ENCODE measurements at places on chromosomes 12 and 14.
A peak's percentile ranks its signal among the peaks of the same experiment; 100 is the strongest.

- no peak for DNase-seq
Measured at GRCh38 chr12:58131986-58132755, 190.8 kb downstream of the ATP23 start.

DNA sequence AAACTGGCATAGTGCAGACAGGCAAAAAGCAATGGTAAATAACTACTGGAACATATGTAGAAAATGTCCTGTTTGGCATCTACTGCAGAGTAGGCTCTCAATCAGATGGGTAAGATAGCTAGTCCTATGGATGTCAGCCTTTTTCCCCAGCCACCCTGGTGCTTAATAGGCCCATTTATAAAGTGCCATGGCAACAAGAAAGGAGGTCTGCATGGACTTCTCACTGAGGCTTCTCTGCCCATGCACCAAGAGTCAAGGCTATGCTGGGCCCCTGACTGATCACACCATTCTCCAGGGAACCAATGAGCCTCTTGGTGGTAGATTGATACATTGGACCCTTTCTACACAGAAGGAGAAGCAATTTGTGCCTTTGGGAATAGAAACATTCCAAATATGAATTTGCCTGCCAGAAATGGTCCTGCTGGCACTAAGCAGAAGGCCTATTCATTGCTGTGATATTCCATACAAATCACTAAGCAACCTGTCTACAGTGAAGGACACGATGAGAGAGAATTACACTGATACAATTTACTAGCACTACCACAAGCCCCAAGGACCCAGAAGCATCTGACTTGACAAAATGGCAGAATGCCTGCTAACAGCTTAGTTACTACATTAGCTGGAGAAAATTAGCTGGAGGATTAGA, 43.8 kb downstream of the RESF1 start:
- no peak for DNase-seq

- peak; percentile 43 for DNase-seq
Measured at GRCh38 chr12:97169889-97170567, 263.0 kb downstream of the NEDD1 start.

DNA sequence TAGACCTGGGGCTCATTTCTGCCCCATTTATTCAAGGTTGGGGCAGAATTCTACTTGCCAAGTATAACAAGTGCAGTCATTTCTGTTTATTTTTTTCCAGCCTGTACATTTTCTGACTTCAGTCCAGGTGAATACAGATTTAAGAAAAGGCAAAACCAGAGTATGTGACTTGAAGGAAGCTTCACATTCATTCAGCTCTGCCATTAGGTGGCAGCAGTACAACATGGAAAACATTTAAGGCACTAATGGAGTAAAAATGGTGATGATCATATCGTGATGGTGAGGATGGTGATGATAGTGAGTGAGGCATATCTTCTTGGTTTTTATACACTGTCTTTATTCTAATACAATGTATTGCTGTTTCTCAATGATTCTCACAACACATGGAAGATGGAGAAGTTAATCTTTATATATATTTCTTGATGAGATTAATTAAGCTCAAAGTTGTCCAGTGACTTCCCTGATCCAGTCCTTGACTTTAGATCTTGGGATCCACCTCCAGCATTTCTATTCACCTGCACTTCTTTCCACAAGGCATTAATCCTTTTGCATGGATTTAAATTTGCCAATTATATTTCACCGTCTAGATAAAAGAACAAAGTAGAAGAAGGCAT, 176.7 kb upstream of the SEL1L start:
- no peak for DNase-seq

GRCh38 chr12:120455302-120455701, 9.1 kb downstream of the GATC start:
- no peak for DNase-seq

- no peak for DNase-seq
Measured at GRCh38 chr14:29926228-29926627, 1.4 kb downstream of the PRKD1 start.

DNA sequence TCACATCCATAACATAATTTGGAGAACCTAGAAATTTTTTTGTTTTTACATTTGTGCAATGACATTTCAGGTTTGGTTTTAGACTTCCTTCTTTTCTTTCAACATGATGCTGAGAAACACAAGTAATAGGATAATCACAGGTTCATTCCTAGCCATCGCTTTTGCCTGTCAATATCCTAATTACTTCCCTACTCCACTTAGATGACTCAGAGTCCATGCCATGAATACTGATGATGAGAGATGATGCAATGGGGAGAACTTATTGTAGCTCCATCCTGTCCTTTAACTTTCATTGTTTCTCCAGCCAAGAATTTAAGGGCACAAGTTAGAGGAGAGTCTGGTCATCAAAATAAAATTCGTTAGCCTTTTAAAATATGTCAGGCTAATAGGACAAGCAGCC, 101.3 kb downstream of the PTPRO start:
- no peak for DNase-seq

DNA sequence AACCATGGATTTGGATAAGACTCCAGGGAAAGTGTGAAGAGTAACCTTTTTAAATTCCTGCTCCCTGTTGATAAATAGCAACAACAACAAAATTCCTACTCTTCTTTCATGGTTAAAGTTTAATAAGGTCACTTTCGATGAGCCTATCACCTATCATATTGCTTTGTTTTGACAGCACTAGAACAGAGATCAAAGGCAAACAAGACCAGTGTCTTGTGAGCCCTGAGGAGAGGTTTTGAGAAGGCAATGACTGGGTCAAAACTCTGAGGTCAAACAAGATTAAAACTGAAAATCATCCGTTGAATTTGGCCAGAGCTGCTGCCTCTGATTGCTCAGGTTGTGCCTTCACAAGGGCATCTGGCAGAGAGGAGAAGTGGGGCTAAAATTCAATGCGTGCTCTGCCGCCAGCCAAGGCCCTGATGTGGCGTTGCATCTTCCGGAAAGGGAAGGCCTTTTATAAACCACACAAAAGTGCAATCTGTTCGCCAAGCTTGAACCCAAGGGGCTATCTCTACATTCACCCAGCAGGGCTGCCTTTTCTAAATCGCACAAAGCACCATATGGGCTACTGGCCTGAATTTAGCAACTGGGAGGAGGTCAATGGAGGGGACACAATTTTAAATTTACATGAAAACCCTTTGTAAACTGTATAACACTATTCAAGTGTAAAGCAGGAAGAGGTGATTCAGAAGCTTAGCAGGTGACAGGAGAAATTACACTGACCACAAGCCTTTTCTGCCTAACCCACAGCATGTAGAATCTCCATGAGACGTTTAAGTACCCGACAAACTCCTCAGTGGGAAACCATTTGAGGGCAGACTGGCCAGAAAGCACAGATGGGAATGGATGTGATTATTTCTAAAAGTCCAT, 140.8 kb downstream of the DAD1 start:
- no peak for DNase-seq

DNA sequence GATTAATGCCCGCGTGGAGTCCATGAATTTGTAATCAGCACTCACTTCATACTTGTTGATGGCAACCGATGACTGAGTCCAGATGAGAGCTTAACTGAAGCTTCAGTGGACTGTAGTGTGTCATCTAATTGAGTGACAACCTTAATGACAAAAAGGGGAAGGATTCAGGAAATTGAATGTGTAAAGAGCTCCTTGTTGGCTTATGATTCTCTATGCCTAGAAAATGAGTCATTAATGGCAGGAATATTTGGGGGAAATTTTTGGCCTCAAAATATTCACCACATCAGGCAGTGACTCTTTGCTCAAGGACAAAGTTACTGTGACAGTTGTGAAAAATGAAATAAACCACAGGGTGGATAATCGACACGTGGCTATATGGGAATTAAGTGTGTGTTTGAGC, 55.3 kb upstream of the STON2 start:
- DNase-seq = no peak

GRCh38 chr12:98783420-98783819, 138.3 kb downstream of the APAF1 start:
- DNase-seq = no peak

DNA sequence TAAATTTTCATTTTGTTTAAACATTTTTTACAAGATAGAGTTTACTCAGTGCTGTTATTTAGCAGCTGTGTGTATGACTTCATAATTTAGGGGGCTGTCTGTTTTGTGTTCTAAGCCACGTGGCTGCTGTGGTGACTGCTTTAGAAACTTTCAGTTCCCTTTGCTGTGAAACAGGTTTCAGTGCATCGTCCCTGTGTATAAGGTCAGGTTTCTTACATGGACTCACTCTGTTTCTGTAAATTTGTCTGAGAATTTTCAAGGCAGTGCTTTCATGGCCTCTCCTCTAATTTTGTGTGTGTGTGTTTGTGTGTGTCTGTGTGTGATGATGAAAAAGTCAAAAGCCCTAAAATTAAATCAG, 32.4 kb downstream of the BICD1 start:
- no peak for DNase-seq

- DNase-seq = no peak
Measured at GRCh38 chr14:77649326-77649725, 32.9 kb upstream of the SPTLC2 start.

DNA sequence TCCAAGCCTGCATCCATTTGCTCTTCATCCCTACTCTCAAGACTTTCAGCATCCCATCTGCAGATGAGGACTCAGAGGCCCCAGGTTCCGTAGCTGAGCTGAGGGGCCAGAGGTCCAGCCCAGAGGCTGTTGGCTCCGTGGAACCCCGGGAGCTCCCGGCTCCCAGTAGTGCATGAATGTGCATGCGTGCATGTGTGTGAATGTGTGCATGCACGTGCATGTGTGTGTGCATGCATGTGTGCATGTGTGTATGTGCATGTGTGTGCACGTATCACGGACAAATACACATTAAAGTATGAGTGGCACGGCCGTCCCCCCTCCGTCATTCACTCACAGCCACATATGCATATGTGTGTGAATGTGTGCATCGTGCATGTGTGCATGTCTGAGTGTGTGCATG, 149.9 kb downstream of the KIF26A start:
- DNase-seq = no peak

- no peak for DNase-seq
Measured at GRCh38 chr12:1201886-1202285, 210.9 kb downstream of the ERC1 start.

DNA sequence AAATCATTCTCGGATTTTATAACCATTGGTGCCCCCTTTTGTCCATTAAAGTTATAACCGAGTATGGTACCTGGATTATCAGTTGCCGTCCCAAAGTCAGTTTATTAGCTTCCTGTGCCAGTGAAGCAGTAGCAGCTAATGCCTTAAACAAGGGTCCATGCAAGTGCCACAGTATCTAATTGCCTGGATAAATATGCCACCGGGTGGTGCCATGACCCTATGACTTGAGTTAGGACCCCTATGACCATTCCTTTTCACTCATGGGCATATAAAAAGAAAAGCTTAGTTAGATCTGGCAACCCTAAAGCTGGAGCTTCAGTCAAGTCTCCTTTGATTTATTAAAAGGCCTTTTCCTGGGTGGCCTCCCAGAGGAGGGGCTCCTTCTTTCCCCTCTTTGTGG, 1314.6 kb downstream of the TMEM121 start:
- no peak for DNase-seq

DNA sequence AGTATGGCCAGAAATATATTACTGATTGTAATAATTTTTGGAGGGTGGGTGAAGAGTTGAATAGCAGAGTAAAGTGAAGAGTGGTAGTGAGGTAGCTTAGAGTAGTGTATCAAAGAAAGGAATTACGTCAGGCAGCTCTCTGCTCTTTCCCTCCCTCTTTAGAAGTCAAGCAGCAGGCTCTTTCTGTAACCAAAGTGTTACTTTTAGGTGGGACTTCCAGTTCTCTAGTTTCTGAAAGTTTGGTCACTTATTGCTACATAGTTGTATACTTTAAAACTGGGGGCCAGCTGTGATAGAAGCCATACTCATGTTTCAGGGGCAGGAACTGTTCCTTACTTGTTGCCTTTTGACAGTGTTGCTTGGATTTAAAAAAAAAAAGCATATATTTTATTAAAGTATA, 30.6 kb downstream of the ATF7IP start:
- no peak for DNase-seq

DNA sequence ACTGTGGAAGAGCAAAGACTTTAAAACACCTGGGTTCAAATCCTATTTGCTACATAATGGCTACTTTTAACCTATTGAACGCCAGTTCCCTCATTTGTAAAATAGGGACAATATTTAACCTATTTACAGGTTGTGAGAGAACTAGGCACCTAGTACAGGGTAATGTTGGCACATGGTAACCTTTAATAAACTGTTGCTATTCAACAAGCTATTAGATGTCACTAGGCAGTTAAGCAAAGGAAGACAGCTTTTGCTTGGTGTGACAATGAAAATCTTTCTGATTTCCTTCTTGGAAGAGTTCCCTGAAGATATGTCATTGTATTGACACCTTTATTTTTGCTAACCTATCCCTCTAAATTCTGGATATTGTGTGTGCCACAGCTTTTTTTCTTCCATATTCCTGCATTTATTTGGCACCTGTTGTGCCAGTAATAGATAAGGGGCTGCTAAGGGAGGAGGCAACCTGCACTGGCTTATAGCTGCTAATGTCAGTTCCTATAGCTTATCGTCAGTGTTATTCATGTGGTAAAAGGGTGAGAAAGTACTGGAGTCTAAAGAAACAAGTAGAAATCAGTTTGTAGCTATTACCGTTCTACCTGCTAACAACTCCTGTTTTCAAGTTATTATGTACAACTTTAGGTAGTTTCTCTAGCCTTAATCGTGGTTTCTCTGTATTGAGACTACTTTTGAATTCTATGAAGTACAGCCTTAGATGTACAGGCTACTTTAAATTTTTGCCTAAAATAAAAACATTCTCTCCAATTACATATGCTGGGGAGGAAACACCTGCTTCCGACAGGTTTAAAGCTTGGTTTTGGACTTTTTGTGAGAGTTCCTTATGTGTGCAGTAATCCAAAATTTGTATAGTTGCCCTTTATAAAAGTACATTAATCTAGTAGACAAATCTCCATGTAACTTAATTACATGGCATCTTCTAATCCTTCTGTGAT, 24.3 kb downstream of the HIF1A start:
- no peak for DNase-seq

- DNase-seq = no peak
Measured at GRCh38 chr12:4278329-4279197, 5.0 kb downstream of the CCND2 start.

DNA sequence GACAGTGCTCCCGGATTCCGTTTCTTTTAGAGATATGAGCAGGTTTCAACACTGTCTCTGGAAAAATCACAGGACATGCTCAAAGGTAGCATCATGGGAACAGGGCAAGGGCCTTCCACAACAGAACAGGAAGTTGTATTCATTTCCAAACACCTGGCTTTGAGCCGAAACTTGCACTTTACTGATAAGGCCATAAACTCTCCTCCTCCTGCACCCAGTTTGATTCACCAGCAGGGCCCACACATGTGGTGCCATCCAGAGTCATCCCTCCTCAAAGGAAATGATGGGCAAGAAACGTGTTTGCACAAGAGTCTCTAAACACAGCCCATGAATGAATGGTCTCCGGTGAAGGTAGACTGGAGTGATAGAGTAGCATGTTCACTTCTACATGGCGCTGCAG, 268.4 kb upstream of the FKBP4 start:
- no peak for DNase-seq

DNA sequence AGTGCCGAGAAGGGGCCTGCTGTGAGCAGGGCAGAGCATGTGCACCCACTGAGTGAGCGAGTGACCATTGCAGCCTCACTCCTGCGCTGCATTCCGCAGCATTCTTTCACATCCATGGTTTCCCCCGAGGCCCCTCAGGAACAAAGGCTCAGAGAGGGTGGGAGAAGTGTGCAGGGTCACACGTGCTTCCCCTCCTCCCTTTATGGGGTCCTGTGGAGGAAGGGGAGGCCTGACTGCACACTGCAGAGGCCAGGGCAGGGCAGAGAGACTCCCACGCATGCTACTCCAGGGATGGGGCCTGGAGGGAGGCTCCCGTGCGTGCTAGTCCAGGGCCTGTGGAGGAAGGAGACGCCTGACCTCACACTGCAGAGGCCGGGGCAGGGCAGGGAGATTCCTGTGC, 63.2 kb downstream of the DIO3 start:
- DNase-seq = no peak

- DNase-seq = no peak
Measured at GRCh38 chr14:93747102-93747501, 41.2 kb downstream of the PRIMA1 start.
